ENCODE measurements at places on chromosomes 2 and 18.

GRCh38 chr18:22434973-22435608, 17.4 kb upstream of the CTAGE1 start:
- no peak for DNase-seq

DNA sequence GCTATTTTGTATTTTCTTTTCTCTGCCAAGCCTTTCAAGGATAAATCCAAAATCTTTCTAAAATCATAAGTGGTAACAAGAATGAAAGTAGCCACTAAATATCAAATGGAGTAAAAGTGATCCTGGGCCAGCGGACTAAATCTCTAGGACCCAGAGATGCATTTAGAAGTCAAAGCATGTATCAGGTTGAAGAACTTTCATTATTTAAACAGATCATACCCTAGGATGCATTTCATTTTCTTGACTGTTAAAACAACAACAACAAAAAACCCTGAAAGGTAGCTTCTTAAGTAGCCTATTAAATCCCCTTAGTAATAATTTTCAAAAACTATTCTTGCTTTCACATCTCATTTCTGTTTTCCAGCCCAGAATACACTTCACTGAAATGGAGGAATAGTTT, 4.8 kb upstream of the POU3F3 start:
- no peak for DNase-seq

DNA sequence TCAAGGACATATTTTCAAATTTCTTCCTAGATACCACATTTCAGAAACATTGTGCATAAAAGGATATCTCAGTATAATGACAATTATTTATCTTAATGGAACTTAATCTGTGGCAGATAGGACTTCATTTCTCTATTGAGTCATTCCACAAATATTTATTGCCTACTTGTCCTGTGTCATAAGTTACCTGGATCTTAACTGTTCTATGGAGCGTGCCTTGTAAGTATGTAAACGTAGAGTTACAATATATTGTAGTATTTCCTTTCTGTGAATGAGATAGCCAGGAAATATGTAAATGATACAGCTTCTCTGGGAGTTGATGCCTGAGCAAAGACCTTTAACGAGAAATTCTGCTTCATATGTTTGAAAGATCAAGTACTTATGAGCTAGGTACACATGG, 2.5 kb downstream of the AGFG1 start:
- DNase-seq, result no peak

- no peak for DNase-seq
These were observed 94.3 kb downstream of the MAPK4 start for GRCh38 chr18:50654211-50654610.

- no peak for DNase-seq
These were observed 11.8 kb upstream of the LHCGR start for GRCh38 chr2:48767330-48767729.

DNA sequence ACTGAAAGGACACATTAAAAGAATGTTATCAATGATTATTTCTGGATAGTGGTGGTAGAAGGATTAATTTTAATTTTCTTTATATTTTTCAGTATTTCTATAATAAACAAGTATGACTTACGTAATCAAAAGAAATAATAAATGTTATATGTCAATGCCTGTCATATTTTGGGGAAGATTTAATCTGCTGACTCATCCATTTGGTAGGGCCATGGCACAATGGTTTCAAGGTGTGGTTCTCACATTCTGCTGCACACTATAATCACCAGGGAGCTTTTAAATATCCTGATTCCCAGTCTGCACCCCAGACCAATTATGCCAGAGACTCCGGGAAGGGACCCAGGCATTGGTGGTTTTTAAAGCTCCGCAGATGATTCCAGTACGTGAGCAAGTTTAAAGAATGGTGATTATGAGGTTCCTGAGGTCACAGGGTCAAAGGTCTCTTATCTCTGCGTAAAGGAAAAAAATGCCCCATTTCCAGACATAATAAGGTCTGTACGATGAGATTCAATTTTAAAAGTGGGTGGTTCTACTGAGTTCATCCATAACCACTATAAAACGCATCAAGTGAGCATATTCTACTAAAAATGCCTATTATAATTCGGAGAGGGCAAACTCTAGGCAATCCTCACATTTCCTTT, 27.2 kb downstream of the WIPF1 start:
- no peak for DNase-seq

DNA sequence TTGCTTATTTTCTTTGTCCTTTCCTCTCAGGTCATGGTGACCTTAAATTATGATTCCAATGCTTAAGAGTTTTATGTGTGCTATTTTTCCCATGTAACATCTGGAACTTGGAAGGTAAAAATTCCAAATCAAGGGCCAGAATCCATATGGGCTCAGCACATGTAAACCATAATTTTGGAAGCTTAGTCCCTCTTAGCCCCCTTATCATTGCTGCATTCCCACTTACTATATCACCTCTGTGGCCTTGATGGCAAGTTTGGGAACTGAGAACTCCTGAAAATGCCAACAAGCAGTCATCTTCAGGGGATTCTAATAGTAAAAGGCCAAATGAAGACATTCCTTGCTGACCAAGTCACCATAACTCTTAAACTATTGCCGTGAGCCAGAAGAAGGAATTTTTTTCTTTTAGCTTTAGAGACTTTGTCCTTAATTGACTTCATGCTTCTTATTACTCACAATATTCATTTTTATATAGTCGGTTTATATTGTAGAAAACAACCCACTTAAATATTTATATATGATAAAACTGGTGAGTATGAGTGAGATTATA, 251.4 kb downstream of the SLC8A1 start:
- no peak for DNase-seq

- DNase-seq, result no peak
These were observed 123.9 kb upstream of the HAAO start for GRCh38 chr2:42916324-42916723.

GRCh38 chr18:35284841-35285240, 5.2 kb downstream of the ZSCAN30 start:
- DNase-seq, result no peak

DNA sequence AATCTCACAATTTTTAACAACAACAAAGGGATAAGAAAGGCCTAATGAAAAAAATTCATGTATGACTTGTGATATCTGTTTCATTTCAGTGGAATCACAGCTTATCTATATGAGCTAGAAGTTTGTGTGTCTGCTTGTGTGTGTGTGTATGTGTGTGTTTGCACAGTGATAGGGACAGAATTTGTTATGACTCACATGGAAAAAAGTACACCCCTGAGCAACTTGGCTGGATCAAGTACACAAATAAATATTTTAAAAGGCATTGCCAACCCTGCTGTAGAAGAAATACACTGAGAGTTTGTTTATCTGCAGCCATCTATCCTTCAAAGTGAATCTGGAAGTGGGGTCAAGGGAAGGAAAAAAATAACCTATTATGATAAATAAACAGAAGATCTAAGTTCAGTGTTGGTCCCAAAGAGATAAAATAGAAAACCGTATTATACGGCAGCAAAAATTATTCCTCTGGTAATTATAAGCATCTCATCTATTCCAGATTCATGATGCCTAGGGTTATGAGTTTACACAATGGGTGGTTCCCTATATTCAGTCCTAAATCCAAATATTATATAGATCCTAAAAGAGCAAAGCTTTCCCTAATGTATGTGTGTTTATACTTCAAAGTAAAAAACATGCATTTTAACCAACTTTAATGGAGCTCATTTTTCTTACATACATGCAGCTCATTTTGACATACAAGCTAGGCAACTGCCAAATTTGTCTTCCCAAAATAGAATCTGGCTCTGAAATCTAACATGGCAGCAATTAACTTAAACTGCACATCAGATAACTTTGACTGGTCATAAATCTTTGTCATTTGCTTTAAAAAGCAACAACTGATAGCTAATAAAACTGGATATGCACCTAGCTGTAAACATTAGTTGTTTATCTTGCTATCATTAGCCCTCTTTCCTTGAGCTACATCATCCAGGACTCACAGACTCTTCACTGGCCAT, 420.6 kb downstream of the IRS1 start:
- no peak for DNase-seq

GRCh38 chr2:120066800-120067547, 54.1 kb downstream of the EPB41L5 start:
- DNase-seq, result no peak

GRCh38 chr18:55083461-55083860, 124.2 kb upstream of the CCDC68 start:
- no peak for DNase-seq

- DNase-seq, result no peak
These were observed 323.8 kb upstream of the GALNT5 start for GRCh38 chr2:156933645-156934225.

DNA sequence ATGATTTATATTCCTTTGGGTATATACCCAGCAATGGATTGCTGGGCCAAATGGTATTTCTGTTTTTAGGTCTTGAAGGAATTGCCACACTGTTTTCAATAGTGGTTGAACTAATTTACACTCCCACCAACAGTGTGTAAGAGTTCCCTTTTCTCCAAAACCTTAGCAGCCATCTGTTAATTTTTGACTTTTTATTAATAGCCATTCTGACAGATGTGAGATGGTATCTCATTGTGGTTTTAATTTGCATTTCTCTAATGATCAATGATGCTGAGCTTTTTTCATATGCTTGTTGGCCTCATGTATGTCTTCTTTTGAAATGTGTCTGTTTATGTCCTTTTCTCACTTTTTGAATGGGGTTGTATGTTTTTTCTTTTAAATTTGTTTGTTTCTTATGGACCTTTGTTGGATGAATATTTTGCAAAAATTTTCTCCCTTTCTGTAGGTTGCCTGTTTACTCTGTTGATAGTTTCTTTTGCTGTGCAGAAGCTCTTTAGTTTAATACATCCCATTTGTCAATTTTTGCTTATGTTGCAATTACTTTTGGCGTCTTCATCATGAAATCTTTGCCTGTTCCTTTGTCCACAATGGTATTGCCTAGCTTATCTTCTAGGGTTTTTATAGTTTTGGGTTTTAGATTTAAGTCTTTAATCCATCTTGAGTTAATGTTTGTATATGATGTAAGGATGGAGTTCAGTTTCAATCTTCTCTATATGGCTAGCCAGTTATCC, 119.7 kb upstream of the XIRP2 start:
- no peak for DNase-seq

GRCh38 chr2:137333386-137334165, 568.2 kb downstream of the THSD7B start:
- DNase-seq, result no peak

Data from activated CD4-positive, alpha-beta T cell treated with anti-CD3 and anti-CD28 coated beads, Interleukin-2, amount 50 U/mL, for 4 hours (primary cell).